ENCODE measurements at places on chromosomes 6 and 20.

GRCh38 chr6:151408858-151409257 lies 17.5 kb upstream of the ZBTB2 start:
- no peak for DNase-seq

DNA sequence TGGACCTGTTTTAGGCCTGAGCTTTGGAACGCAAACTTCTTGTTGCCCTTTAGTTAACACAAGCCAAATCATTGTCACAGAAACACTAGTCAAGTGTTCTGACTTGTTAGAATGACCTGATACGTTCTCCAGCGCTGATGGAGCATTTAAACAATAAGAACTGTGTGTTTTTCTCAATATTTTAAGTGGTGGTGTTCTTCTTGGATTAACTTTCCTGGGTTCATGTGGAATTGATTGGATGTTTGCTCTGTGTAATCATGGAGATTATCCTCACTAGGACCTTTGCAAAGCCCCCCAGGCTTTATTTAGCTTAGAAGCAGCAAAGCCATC lies 1.6 kb downstream of the LRRC1 start:
- DNase-seq = no peak

DNA sequence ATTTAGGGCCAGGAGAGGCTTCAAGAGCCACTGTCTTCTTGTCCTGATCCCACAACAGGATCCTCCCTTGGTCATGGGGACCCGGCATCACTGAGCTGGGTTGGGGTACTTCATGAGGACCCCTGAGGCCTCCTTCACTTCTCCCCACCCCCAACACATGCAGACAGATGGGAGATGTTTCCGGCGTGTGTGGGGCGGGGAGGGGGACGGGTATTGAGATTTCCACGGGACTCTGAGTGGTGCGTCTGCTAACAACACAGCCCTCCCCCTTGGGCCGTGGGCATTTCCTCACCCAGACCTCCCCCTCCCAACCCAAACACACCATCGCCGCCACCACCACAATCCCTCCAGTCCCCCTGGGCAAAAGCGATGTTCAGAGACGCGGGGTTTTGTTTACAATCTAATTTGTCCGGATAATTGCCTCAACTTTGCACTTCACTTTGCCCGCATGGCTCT lies 906 bp upstream of the FOXP4 start:
- no peak for DNase-seq

- DNase-seq = no peak
These were observed 13.8 kb upstream of the PTPRA start for GRCh38 chr20:2859330-2860121.

DNA sequence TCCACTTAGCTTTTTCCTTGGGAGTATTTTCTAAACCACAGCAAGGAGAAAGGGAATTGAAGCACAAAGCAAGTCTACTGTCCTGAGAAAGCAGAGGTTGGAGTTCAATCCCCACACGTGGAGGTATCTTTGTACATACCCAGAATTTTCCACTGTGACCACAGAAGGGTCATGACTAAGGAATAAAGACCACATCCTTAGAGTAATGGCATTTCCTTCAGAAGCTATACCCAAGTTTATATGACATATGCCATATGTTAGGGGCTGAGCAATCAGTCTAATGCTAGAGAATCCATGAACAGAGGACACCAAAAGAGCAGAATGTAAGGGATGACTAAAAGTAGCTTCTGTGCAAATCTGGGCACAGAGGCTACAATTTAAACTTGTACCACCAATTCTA lies 46.4 kb downstream of the ATG5 start:
- no peak for DNase-seq

- DNase-seq = no peak
These were observed 309.4 kb downstream of the UTRN start for GRCh38 chr6:144594585-144594984.

DNA sequence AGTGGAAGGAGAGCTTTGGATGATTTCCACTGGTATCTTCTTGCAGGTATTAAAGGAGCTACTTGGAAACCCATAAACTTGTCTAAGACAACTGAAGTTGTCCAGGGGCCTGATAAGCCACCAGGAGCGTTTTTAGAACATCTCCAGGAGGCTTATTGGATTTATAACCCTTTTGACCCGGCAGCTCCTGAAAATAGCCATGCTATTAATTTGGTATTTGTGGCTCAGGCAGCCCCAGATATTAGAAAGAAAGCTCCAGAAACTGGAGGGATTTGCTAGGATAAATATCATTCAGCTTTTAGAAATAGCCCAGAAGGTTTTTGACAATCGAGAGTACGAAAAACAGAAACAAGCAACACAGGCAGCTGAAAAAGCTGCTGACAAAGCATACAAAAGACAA lies 461.0 kb upstream of the HTR1E start:
- no peak for DNase-seq

- no peak for DNase-seq
These were observed 86.2 kb upstream of the ARID1B start for GRCh38 chr6:156691018-156691417.

DNA sequence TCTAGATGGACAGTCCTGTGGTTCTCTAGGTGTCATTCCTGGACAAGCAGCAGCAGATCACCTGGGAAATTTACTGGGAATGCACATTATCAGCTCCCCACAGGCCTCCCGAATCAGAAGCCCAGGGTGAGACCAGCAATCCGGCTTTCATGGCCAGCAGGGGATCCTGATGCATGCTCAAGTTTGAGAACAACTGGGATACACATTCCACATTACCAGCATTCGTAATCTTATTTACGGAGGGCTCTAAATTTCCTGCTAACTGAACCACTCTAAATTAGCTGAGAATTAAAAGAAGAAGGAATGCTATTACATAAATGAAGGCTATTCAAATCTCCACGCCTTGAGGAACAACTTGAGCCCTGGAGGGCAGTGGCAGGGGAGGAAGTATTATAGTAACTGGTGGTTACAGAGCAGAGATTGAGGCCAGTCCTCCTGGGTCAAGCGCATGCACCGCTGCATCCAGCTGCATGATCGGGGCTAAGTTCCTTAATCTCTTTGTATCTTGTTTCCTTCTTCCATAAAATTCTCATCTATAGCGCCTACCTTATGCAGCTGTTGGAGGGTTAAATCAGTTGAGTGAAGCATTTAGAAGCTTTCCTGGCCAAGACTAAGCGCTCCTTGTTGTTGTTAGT lies 403.7 kb downstream of the CDH26 start:
- DNase-seq = no peak

DNA sequence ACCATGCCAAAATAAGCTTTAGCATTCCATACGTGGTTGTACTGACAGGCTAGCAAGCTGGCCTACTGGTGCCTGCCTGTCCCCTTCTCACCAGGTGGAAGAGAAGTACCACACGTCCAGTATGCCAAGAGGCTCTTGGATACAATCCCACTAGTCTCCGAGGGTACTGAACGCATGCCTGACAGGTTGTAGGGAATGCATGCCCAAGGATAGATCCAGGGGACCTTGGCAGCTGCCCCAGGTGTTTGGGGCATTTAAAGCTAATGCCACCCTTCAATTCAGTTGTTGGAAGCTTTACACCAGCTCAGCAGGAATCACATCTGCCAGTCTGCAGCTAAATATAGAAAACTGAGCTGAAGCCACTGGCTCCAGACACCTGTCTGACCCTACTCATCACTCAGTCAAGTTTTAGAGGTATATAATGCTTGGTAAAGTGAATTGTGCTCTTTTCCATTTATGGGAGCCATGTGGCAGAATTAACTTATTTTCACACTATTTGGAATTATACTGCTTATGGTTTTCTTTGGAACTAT lies 4.9 kb downstream of the TUBB2B start:
- DNase-seq = no peak

DNA sequence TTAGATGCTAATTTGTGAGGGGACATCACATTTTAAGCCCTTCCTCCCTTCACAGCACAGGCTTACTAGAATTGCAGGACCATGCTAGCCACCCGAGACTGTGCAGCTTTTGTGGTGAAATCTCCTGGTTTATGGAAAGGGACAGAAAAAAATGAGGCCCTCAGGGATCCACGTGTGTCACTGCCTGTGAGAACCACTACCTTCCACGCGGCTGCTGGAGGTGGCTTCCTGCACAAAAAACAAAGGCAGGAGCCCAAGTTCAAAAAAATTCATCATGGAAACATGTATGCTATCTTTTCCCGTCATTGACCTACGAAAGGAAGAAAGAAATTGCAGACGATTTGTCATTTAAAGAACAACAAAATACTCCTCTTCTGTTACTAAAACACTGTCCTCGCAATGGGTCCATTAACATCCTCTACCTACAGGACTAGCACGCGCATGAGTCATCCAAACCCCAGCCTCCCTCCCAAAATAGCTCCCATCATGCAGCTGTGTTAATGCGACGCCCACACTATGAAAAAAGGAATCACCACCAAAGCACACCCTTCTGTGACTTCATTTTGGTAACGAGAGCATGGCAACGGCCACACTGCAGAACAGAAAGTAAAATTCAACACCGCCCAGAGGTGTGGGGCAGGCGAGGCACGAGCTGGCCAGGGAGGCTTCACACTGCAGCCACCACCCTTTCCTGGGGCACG lies 45.7 kb downstream of the RAMACL start:
- DNase-seq = no peak

DNA sequence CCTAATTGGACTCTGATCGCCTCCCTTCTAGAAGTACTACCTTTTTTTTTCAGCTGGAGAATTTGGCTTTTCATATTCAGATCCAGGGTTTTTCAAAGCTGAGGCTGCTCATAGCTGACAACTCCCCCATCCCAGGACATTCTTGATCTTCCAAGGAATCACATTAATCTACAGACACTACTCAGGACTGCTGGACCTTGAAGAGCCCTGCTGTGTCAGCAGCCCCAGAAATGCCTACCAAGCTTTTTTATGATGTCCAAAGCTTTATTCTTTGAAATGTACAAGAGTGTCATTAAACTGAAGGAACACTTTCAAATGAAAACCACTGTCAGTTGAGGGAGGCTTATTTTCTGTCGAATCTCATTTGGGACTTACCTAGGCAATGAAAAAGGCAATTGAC lies 704.1 kb downstream of the PTPRT start:
- DNase-seq = no peak

GRCh38 chr6:142444376-142444775 lies 142.6 kb downstream of the ADGRG6 start:
- no peak for DNase-seq

DNA sequence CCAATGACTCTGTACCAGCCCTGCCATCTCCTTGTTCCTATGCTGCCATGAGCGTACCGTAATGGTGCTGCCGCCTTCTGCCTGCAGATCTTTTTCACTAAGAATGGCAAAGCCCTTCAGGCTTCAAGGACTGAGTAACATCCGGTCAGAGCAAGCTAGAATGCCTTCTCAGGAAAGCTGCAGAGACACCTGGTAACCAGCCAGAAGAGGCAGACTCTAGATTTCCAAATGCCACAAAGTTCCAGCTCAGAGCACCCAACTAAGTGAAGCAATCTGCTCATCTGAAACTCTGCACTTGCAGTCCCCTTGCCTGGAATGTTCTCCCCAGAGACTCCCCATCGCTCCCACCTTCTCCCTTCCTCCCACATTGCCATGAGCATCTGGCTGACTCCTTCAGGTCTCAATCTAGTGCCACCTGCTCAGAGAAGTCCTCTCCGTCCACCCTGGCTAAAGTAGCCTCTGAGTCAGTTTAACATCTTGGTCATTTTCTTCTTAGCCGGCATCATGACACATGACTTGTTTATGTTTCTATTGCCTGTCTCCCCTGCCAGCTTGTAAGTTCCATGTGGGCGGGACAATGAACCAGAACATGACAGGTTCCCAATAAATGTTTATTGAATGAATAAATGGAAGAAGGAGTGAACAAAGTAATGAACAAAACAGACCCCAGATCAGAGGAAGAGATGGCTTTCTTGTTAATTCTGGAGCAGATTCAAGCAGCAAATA lies 6.9 kb upstream of the OCSTAMP start:
- no peak for DNase-seq

- no peak for DNase-seq
These were observed 23.9 kb downstream of the ZNF337 start for GRCh38 chr20:25672659-25673235.

GRCh38 chr6:140879946-140880345 lies 1252.8 kb upstream of the GJE1 start:
- DNase-seq = no peak

DNA sequence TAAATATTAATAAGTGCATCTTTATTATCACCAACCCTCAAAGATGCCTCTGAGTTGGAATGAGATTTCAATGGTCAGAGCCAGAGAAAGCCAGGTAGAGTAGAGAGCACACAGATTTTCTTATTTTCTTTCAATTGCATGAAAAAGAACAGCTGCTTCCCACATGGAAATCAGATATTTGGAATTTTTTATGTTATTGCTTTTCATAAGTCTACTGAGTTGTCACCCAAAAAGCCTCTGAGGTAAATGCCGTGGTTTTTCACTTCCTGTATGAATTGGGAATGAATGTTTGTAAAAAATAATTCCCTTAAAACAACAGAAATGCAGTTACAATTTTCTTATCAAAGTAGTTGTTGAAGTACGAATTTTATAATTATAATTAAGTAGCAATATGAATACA lies 563.1 kb downstream of the RFPL4B start:
- no peak for DNase-seq

DNA sequence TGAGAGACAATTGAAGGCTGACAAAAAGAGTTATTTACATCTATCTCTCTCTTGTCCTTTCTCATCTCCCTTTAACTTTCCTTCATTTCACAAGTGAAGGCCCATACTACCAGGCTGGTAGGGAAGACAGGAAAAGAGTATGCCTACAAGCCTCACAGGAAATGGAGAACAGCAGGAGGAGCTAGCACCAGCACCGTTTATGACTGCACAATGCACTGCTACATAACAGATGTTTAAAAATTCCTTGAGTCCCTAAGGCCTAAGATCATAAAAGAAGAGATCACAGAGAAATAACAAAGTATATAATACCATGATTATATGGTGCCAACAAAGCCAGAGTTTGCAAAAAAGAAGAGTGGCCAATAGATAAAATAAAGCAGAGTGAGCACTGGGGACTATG lies 194.8 kb downstream of the UNC5CL start:
- no peak for DNase-seq

- DNase-seq = no peak
These were observed 42.4 kb upstream of the CHRNA4 start for GRCh38 chr20:63403403-63404105.

DNA sequence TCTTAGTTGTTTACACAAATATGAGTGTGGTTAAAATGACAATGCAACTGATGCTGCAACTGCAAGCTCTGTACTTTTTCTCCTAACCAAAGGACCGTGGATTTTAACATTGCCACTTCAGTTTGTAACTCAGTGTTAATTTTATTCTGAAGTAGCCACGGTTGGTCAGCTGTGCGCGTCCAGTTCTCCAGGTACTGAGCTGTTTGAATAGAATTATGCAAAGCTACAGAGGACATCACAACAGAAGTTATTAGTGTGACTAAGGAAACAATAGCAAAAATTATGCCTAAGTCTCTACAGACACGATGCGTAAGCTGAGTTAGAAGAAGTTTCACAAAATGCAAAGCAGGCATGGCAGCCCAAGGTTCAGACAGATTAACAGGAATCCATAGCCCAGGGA lies 4.4 kb upstream of the ABHD12 start:
- DNase-seq = no peak

GRCh38 chr6:97866616-97867015 lies 583.6 kb upstream of the MMS22L start:
- no peak for DNase-seq

DNA sequence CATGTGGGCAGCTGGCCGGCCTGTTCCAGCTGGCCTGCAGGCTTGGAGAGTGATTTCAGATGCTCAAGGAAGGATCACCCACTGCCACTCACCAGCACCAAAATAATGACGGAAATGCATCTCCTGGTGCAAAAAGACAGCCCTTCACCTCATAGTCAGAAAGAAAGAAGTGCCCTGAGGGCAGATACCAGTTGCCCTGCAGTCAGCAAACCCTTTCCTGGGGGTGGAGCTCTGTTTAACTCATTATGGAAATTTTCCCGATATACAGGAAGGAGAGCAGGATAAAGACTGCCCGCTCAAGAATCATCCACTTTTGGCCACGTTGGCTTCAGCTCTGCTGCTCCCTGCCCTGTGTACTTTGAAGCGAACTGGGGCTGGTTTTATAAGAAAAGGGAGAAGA lies 127.9 kb downstream of the GRM4 start:
- DNase-seq = no peak
